IPS-NIHi11 (cell line): ENCODE measurements at places on chromosomes 1 and 21.

DNA sequence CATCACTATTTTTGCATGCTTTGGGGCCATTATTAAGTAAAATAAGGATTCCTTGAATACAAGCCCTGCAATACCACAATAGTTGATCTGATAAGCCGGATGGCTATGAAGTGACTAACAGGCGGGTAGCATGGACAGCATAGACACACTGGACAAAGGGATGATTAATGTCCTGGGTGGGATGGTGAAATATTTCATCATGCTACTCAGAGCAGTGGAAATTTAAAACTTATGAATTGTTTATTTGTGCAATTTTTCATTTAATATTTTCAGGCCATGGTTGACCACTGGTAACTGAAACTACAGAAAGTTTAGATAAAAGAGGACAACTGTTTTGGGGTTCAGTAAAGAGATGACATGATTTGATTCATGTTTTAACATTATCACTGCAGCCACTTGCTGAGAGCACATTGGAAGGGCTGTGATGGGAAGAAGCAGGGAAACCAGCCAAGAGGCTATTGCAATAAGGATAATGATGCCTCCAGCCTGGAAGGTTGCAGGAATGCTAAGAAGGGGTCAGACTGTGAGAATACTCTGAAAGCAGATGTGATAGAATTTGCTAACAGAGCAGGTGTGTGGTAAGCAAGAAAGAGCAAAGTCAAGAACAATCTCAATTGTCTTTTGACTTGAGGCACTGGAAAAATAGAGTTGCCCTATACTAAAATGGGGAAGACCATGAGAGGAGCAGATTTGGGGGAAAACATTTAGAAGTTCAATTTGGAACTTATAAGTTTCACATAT is 62.5 kb upstream of the TNFSF4 start:
- no peak for DNase-seq

DNA sequence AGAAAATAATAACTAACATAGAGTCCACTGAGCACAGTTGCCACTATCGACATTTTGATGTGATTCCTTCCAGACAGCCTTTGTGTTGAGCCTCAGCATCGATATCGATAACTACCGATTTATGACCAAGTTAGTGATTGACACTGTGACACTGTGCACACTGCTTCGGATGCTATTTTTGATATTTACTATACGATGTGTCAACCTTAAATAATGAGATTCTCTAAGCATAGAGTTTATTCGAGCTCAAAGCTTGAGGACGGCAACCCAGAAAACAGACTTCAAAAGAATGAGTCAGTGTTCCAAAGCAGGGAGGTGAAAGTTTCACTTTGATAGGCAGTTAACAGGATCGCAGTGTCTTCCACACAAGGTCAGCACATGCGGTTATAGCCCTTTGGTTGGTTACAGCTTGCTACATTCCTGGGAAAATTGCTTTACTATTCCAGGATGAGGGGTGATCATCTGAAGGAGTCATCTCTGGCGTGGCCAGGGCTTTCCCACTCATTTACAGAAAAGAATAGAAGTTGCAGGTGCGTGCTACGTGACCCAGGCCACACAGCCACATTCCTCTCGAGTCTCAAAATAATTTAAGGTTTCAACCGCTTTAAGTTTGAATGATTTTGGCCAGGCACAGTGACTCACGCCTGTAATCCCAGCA is 53.6 kb upstream of the EFHD2 start:
- DNase-seq = no peak

DNA sequence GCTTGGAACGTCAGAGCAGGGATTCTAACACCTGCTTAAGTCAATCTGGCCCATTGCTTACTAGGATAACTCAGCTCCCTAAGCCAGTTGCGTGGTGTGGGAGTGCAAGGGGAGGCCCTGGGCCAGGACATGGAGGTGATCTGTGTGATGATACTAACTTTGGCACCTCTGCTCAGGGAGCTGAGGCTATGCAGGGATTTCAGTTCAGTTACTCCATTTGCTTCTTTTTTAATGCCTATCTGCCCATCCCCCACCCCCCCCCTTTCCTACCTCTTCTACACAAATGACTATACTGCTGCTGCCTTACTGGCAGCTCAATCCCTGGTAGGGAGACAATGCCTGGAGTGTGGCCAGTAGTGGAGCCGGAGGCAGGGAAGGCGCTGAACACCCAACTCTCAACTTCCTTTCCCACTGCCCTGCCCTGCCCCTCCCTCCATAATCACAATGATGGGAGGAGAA is 19.5 kb downstream of the INKA2 start:
- DNase-seq = no peak

GRCh38 chr1:208030288-208031091 is 119.6 kb upstream of the CD34 start:
- DNase-seq = no peak

GRCh38 chr1:62437273-62437940 is 558 bp downstream of the USP1 start:
- DNase-seq = peak; percentile 31

GRCh38 chr1:236523704-236524141 is at the start of gene LGALS8:
TSS of gene LGALS8 (plus strand) at chr1:236523982. CDS start at chr1:236526071, 2,089 bp downstream.
- peak; percentile 78 for DNase-seq

DNA sequence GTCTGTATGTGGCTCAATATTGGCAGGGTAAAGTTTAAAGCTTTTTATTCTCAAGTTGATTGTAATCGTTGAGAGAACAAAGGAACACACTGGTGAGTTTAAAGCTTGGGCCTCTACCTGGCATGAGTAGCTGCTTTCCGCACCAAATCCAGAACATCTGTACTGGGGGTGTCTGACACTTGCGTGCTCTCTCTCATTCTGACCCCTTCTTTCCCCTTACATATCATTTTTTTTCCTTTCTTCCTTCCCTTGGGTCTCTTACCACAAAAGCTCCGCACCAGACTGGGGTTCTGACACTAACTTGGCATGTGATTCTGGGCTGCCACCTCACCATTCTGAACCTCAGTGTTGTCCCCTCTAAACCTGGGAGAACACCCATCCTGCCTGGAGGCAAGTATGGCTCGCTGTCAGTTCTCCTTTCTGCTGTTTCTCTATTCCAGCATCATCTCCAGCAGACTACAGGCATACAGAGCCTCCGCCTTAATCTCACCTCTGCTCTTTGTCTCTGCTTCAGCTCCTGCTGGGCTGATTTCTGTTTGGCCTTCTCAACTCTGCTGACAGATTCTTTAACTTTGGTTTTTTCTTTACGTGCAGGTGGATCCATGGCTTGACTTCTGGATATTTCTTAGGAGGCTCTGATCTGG is 859 bp upstream of the ERMAP start:
- no peak for DNase-seq

DNA sequence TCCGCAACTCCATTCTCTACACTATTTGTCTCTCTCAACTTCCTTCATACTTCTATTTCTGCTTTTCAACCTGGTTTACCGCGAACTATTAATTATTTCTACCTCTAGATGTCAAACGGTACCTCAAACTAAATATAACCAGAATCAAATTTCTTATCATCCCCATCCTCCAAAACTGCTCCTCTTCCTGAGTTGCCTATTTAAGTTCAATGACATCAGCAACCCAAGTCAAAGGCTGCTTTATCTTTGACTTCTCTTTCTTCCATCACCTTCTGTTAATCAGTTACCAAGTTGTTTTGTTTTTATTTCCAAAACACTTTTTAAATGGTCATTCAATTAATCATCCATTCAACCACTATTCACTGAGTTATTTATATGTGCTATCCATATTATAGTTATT is 171.9 kb downstream of the COL24A1 start:
- DNase-seq = no peak
